COR-L47 (cell line): ENCODE measurements at places on chromosomes 7 and 10.

GRCh38 chr10:71260622-71261325 lies 48.4 kb downstream of the UNC5B start:
- no peak for DNase-seq

DNA sequence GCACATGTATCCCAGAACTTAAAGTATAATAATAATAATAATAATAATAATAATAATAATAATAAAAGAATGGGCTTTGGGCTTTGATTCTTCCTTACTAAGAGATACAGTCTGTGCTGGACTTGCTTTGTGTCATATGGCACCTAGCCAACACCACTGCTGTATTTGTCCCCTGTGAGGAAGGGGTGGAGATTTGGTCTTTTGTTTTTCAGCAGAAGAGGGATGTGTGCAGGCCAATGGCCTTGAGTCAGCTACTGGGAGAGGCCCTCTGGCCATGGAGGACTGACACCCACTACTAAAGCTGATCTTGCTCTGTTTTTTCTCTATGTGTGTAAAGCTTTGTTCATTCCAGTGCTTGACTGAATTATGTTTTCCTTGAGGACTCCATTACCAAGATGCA lies 573.0 kb upstream of the PCDH15 start:
- DNase-seq = peak; percentile 47

GRCh38 chr7:18276380-18276779 lies 219.2 kb upstream of the HDAC9 start:
- no peak for DNase-seq

GRCh38 chr10:49407552-49408137 lies 11.8 kb upstream of the DRGX start:
- peak; percentile 45 for DNase-seq

DNA sequence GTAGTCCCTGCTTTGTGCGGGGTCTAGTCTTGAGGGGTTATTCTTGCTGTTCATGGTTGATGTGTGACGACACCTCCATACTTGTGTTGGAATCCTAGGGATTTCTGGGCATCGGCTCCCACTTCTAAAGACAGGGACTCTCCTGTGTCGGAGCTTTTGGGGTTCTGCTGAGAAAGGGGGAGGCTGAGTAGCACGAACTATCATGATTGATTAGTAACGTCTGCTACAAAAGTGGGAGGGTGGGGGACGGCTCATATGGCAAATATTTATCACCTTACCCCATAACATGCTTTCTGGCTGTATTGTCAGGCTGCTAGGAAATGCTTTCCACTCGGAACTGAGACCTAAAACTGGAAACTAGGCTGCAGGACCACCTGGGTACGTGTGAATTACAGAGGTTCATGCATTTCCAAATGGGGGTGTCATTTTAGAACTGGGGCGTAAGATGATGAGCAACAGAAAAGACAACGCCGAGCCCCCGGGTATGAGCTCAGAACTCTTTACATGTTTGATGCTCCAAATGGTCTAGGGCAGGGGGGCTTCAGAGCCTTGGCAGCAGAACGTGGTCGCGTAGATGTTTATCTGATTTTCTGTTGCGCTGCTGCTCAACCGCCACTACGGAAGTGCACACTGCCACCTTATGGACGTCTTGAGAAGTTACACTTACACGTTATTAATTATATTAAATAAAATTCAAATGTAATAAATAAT lies 15.1 kb upstream of the NME8 start:
- peak; percentile 38 for DNase-seq

DNA sequence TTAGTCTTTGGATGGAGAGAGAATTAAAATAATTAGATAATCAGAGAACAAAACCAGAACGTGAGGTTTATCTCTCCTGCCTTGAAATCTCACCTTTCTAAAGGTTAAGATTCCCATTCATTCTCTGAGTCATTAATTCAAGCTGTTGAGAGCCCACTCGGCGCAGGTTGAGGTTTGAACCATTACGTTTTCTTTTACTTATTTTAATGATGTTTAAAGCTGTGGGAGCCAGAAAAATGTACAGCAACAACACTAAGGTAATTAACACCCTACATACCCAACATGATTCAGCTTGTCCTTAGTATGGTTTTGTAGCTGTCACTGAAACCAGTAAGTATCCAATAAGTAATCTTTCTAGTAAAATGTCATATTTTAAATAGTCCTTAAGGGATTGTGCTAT lies 153.0 kb upstream of the ANK3 start:
- no peak for DNase-seq

DNA sequence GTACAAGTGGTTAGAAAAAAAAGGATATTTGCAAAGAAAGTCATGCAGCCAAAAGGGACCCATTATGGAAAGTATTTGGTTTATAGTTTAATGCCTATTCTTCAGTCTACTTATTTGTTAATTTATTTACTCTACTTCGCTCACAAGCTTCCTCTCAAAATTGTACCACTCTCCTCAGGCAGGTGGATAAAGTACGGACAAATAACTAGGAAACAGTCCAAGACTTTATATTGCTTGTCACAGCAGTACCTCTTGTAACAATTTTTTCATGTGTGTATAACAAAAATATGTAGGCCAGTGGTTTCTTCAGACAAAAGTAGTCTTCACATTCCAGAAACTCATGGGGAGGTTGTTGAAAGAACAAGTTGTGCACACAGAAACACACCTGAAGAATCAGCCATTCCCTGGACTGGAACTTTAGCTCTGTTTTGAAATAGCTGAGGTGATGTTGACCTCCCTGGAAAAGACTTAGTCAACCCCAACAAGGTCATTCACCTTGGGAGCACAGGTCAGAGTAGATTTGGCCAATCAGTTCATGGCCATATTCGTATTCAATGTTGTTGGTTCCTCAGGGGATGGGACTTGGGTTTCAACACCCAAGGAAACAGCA lies 73.4 kb downstream of the TES start:
- no peak for DNase-seq

- no peak for DNase-seq
Measured at GRCh38 chr10:132375116-132375794, 21.7 kb upstream of the PWWP2B start.

GRCh38 chr10:22894714-22895113 lies 33.1 kb upstream of the ARMC3 start:
- DNase-seq = no peak

DNA sequence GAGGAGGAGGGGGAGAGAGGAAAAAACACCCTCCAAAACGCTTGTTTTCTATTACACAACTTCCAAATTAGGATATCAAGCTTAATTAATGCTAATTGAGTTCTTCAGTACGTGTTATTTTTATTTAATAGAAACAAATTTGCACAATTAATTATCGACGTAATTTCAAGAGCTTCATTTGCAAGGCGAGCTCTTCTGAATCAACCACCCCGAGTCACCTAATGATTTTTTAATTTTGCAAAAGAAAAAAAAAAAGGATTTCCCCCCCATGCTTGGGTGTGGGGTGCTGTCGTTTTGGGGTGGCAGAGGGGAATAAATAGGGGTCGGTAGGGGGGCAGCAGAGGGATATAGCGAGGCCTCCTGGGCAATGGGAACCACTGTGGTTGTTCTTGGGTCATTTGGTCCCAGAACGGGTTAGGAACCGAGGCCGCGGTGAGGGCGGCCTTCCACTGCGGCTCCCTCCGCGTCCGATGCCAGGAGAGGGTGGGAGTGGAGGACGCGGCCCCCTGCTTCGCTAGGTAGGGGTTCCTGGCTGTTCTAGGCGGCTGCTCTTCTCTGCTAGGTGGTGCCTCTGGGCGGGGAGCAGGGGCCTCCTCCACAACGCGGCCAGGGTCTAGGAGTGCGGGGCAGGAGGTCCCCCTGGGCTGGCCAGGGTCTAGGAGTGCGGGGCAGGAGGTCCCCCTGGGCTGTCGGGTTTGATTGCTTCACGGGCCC lies 7.3 kb downstream of the UNCX start:
- DNase-seq = no peak

GRCh38 chr7:119647286-119647685 lies 625.7 kb upstream of the KCND2 start:
- DNase-seq = no peak

DNA sequence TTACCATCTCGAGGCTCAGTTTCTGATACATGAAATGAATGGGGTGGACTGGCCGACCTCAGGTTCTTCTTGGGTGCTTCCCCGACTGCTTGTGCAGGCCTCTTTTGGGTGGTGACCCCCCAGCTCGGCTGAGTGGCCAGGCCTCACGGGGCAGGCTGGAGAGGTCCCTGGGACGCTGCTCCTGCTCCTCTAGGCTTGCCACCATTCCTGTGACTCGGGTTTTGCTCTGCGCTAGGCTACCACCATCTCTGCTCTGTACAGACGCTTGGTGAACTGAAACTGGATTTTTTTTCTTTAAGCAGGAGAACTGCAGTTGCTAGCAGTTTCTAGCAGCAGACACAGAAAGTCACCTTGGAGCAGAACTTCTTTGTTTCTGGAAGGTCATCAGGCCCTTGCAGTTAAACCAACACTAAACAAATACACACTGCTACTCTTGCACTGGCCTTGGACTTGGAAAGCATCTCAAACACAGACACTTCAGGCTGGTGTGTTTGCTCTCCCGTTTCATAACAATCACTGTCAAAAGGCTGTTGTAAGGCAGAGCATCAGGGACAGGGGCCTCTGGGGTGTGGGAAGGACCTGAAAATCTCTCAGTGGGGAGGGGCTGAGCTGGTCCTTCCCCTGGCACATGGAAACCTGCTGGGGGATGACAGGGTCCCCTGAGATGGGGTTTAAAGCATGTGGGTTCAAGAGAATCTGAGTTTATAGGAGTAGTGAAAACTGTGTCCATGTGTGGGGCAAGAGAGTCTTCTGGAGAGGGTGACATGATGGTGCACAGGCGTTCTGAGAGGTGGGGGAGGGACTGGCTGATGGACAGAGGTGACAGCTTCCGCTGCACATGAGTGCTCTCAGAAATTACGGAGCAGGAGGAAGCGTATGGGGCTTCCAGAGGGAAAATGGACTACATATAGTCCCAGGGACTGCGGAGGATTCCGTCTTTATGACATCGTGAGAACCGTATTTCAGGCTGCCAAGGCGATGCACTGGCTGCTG lies 35.0 kb upstream of the GIMAP8 start:
- no peak for DNase-seq

GRCh38 chr10:93916257-93917063 lies 22.7 kb downstream of the SLC35G1 start:
- DNase-seq = no peak

- DNase-seq = no peak
Measured at GRCh38 chr10:80199828-80200227, 5.5 kb downstream of the ANXA11 start.

- DNase-seq = no peak
Measured at GRCh38 chr7:12768948-12769347, 81.5 kb downstream of the ARL4A start.

DNA sequence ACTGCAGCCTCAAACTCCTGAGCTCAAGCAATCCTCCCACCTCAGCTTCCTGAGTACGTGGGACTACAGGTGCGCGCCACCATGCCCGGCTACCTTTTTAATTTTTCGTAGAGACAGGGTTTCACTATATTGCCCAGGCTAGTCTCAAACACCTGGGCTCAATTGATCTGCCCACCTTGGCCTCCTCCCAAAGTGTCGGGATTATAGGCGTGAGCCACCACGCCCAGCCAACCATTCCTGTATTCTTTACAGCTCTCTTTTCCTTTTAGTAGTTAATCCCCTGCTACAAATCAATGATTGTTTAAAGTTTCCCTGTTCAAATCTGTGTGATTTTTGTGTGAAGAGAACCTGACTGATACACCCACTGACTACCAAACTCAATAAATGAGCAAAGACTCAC lies 75.4 kb upstream of the SVIL start:
- no peak for DNase-seq
